ENCODE measurements at places on chromosomes 6 and 20. TPM values are rescaled to one million over a fixed set of nuclear protein-coding genes. Genes with fewer than 3 reads are reported as not detected.

GRCh38 chr20:63100174-63100925, 93.6 kb upstream of the BHLHE23 start:
- DNase-seq = peak; percentile 27

- no peak for DNase-seq
These were observed 22.0 kb downstream of the AHCY start for GRCh38 chr20:34281177-34281576.

- DNase-seq = no peak
These were observed 295.0 kb upstream of the PRDM1 start for GRCh38 chr6:105791179-105791578.

The PRICKLE4 gene
- 3.6 TPM for total RNA-seq

The CEP162 gene
- total RNA-seq = 10.1 TPM

DNA sequence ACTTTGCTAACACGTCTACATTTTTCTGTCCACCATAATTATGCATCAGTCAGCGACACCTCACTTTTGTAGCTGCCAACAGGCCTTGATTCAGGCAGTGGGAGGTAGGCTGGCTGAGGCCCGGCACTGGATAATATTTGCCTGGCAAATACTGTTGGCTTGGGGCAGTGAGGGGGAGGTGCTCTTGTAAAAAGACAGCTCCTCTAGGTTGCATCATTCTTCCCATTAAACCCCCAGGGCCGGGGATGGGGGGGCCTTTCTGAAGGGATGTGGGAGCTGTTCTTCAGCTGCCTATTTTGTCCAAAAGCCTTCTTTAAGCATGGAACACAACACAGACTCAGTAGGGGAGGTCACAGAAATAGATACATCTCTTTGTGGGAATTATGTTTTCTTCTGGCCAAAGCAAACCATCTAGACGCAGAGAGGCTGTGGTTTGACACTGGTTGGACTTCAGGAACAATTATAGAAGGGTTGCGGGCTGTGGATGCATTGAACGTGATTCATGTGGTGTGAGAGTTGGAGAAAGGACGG, 338.3 kb upstream of the NT5E start:
- DNase-seq = no peak

DNA sequence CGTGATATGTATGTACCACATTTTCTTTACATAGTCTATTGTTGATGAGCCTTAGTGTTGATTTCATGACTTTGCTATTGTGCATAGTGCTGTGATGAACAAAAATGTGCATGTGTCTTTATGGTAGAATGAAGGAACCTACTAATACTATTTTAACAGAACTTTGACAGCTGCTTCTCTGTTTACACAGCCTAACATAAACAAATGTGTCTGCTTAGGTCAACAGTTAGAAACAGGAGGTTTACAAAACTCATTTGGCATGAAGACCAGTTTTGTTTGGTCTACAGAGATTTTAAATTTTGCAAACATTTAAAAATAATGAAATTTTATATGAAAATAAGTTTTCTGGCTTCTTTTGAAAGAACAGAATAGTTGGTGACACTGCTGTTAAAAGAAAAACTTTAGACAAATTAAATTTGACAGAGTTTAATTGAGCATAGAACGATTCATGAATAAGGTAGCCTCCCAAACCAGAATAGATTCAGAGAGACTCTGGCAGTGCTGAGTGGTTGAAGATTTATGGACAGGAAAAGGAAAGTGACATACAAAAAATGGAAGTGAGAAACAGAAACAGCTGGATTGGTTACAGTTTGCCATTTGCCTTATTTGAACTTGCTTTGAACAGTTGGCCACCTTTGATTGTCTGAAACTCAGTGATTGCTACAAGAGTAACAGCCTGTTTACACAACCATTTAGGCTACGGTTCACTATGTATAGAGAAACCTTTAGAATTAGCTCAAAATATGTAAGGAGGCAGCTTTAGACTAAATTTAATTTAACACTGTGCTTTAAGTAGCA, 715.8 kb upstream of the HS3ST5 start:
- DNase-seq = no peak

GRCh38 chr20:23227976-23228375, 122.6 kb upstream of the NXT1 start:
- DNase-seq = no peak

DNA sequence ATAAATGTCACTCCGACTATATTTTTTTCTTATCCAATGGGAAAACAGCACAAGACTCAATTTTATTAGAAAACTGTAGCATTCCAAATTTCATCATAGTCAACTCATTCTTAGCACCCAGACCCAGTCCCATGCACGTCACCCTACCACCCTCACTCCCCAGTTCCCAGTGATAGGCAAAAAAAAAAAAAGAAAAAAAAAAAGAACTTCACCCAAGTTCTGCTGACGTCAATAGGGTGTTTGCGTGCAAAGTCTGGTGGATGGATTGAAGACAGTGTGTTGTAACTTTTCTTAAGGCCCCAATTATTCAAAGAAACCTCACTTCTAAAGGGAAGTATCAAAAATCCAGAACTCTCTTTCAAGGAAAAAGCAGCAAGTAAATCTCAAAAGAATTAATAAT, 213.9 kb upstream of the PRDM1 start:
- DNase-seq = no peak

Data from chondrocyte (in vitro differentiated cells).